ENCODE measurements at places on chromosomes 2 and 18.

GRCh38 chr2:1192121-1192520 is 221.1 kb upstream of the TPO start:
- no peak for DNase-seq

DNA sequence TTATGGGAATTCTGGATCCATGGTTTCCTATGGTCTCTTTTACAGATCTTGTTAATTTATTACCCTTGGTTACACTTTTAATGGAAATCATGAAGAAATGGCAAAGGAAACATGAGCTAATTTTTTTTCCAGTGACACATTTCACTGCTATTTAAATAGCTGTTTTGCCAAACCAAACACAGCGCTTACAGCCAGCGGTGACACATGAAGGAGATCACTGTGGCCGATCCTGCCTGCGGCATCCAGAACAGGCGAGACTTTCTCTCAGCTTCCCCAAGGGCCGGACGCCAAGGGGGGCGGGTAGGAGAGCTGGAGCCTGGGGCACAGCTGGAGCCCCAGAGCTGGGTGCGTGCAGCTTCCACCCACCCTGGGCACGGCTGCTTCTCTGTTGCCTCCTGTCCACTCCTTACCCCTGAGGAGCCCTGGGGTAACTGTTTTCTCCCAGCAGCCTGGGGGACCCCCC is 81.4 kb upstream of the PKDCC start:
- DNase-seq: peak; percentile 44

DNA sequence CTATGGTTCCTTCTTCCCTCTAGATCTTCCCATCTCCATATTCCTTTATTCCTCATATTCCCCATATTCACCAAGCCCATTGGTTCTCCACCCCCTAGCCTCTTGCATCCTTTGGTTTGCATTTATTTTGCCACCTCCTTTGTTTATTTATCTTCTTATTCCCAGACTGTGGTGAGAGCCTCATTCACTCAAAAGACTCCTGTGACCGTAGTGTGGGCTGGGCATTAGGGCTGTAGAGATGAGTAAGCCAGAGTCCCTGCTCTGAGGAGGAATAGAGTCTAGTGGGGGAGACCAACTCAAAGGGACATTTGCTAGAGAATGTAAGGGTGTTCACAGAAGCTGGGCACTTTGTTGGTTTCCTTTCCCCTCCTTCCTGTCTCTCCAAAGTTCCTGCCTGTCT is 8.3 kb downstream of the ATG16L1 start:
- DNase-seq: no peak

- no peak for DNase-seq
Observed at GRCh38 chr2:146994246-146994645, 850.6 kb upstream of the ACVR2A start.

DNA sequence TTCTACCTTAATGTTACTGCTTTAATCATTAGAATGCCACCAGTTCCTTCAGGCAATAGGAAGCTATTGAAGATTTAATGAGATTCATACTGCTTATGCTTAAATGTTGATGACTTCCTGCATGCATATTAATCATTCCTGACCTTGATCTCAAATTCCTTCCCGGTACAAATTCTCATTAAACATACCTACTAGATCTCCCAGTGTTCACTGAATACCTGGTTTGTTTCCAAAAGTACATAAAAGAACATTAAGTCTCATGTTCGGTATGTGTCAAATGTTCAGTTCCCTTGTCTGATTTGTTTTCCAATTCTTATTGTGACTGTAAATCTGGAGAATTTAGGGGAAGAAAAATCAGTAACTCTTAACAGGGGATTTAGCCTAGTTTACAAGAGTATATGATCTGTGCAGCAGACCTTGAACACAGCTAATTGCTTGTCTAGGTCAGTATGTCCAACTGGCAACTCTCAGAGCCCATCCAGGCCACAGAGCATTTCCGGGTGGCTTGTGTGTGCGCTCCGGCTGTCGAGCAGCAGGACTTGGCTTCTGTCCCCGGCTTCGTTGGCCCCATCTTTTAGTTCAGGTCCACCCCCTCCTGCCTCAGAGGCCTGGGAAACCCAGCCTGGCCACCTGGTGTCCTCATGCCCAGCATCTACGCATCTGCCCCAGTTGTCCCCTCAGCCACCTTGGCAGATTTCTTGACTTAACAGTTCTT is 13.1 kb downstream of the METAP1D start:
- DNase-seq: no peak

- no peak for DNase-seq
Observed at GRCh38 chr18:12751891-12752290, 49.0 kb downstream of the PSMG2 start.

DNA sequence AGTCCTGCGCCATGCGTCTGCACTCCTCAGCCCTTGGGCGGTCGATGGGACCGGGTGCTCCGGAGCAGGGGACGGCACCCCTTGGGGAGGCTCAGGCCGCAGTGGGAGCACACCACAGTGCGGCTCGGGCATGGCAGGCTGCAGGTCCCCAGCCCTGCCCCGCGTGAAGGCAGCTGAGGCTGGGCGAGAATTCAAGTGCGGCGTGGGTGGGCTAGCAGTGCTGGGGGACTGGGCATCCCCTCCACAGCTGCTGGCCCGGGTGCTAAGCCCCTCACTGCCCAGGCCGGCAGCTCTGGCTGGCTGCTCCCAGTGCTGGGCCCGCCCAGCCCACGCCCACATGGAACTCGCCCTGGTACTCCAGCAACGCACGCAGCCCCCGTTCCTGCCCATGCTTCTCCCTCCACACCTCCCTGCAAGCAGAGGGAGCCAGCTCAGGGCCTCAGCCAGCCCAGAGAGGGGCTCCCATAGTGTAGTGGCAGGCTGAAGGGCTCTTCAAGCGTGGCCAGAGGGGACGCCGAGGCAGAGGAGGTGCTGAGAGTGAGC is 198.3 kb upstream of the CNTNAP5 start:
- DNase-seq: no peak

GRCh38 chr2:201965550-201965949 is 68.1 kb upstream of the FZD7 start:
- DNase-seq: no peak

DNA sequence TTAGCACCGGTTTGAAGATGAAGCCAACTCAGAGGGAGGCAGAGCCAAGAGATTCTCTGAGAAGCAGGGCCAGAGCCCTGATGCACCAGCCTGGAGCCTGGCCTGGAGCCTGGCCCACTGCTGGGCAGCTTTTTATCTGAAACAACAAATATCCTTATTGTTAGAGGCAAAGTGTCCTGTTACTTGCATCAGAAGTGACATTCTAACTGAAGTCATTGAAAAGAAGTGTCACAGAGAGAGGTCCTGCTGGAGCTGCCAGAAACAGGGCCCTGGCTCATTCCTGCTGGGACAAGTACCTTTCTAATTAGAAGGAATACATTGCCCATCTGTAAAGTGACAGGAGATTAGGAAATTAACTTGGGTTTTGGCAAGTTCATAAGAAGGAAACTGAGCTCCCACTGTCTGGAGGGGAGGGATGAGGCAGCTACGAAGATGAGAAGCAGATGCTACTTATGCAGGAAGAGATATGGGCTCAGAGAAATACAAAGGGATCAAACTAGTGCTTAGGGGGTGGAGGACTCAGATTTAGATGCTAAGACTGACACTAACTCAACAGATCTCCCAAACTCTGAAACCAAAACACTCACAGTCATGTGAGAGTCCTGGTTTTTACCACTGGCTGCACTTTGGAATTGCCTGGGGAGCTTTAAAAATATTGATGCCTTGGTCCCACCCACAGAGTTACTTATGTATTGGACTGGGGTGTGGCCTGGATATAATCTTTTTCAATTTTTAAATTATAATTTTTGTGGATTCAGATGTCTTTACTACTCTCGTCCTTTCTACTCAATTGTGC is 11.0 kb upstream of the HK2 start:
- no peak for DNase-seq

- DNase-seq: no peak
Observed at GRCh38 chr2:236113948-236114347, 54.2 kb downstream of the GBX2 start.

- DNase-seq: no peak
Observed at GRCh38 chr2:238952261-238952919, 104.5 kb downstream of the TWIST2 start.

GRCh38 chr2:111923276-111923804 is 24.9 kb downstream of the MERTK start:
- no peak for DNase-seq

DNA sequence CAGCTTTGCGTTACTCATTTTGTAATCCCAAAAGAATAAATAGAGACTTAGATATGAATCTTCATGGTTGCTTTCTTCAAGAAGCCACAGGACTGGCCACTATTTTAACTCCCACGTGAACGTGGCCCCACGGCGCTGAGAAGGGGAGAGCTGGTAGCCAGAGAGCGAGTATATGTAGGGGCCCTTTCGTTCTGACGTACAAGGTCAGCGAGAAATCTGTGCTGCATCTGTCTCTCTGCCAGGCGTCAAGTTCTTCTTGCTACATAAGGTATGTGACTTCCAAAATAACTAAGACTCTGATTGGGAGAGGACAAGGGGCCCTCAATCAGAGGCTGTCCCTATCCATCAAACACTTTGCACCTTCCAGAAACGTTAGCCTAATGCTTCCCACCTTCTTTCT is 149.2 kb downstream of the PLEKHA3 start:
- DNase-seq: no peak

DNA sequence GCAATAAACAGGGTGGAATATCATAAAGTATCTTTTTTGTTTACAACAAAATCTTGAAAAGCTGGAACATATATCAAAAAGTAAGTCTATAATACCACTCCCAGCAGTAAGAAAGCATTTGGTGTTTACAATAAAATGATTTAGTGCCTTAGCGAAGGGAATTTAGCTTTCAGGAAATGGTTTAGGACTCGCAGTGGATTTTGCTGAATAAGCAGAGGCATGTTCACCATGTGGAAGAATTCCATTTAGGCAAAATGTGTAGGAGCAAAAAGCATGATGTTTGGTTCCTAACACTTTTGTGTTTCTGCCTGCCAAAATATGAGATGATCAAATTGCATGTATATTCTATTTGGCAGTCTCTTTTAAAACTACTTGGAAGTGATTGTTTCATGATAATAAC is 163.6 kb downstream of the AGPS start:
- DNase-seq: no peak

- no peak for DNase-seq
Observed at GRCh38 chr2:174589334-174589733, 8.3 kb downstream of the WIPF1 start.

DNA sequence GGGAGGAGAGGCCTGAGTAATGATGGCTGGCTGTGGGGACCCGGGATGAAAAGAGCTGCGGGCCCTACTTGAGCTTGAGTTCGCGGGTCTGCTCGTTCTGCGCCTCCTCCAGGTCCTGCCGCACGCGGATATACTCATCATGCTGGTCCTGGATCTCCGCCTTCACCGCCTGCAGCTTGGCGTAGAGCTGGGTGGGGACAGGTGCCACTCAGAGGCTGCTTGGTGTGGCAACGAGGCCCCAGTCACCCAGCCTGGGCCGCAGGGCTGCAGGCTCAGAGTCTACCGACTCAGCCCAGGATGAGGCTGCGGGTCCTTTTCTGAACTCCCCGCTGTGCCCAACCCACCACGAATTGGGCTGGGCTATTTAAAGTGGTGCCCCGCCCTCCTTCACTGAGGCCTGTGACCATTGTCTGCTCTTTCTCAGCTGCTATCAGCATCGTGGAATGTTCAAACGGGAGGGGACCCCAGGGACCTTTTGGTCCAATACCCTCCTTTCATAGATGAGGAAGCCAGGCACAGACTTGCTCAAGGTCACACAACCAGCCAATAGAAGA is 28.0 kb downstream of the KIF3C start:
- no peak for DNase-seq

DNA sequence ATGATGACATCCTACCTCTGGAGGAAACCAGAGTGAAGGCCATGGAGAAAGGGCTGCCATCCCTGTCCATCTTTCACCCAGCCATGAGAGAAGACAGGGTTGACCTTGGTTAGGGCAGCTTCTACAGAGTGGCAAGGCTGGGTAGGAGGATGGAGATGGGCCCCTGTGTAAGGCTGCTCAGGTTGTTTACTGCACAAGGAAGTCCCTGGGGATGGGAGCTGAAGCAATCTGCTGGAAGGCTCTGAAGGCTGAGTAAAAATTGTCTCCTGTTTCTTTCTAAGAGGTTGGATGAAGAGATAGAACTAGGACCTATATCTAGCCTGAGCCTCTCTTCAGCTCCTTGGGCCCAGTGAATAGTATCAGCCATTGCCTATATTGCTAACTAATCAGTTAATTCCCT is 14.4 kb downstream of the ELMOD3 start:
- DNase-seq: no peak

DNA sequence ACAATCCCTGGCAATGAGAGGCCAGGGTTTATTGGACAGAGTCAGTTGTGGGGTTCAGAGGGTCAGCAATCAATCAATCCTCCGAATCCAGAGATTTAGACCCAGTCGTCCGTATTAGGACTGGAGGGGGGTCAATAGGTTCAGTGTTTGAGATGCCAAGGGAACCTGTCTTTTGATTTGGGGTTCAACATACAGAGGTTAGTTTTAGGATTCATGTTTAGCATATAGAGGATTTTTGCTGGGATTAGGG is 292 bp downstream of the GMPPA start:
- DNase-seq: no peak

- no peak for DNase-seq
Observed at GRCh38 chr2:45257820-45258219, 248.6 kb upstream of the SIX2 start.

Data from foreskin keratinocyte (primary cell).